Hematopoietic multipotent progenitor cell treated with erythropoietin and hydrocortisone succinate and interleukin-3 and kit ligand, for 4 days (in vitro differentiated cells): ENCODE measurements at places on chromosomes 11 and 22.

- DNase-seq = no peak
These were observed 417.2 kb downstream of the OPCML start for GRCh38 chr11:133115099-133115498.

DNA sequence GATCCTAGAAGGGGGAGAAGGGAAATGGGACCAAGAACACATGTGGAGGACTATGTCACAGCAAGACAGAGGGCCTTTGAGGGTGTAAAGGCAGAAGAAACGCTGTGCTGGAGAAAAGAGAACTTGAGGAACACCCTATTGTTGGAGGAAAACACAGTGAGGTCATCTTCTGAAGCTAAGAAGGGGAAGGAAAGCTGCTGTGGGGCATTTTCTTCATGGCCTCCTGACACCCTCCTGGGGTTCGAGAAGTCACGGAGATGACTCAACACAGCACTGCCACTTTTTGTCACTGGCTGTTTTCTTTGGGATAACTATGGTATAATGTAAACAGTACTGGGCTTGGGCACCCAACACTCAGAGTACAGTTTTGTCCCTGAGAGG, 492.6 kb upstream of the CADM1 start:
- no peak for DNase-seq

GRCh38 chr11:92199991-92200390, 24.6 kb upstream of the FAT3 start:
- DNase-seq = no peak

- no peak for DNase-seq
These were observed 34.1 kb downstream of the CHRDL2 start for GRCh38 chr11:74696939-74697675.

DNA sequence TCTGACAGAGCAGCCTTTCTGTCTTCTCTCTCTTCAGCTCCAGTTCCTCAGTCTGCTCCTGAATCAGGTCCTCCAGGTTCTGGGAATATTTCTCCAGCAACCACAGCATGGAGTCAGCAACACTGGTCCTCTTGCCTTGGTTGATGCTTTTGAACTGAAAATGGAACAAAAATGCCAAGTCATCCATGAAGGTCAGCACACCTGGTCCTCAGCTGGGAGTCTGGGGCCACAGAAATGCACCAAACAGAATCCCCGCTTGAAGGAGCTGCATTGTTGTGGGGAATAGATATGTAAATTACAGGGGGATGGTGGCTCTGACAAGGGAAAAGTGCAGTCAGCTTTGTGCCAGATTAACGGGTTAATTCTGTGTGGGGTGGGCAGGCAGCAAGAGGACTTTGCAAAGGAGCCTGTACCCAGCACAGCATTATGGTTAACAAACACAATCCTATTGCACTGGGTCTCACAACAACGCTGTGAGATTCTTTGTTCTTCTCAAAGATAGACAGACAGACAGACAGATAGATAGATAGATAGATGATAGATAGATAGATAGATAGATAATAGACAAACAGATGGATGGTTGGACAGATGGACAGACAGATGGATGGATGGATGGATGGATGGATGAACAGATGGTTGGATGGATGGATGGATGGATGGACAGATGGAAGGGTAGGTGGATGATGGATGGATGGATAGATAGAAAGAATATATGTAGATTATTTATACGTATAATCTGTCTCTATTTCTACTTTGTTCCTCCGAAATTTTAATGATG, 33.8 kb upstream of the LRRC32 start:
- DNase-seq = no peak

DNA sequence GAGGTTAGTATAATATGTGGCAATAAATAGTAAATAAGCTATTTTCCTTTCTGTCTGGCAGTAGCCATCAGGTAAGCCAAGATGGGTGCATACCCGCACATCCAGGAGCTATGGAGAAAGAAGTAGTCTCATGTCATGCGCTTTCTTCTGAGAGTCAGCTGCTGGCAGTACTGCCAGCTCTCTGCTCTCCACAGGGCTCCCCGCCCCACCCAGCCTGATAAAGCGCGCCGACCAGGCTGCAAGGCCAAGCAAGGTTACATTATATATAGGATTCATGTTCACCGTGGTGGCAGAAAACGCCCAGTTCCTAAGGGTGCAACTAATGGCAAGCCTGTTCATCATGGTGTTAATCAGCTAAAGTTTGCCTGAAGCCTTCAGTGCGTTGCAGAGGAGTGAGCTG, 126.2 kb downstream of the ATG16L2 start:
- DNase-seq = peak; percentile 31

GRCh38 chr11:77090373-77091111, 12.1 kb upstream of the OMP start:
- DNase-seq = no peak

DNA sequence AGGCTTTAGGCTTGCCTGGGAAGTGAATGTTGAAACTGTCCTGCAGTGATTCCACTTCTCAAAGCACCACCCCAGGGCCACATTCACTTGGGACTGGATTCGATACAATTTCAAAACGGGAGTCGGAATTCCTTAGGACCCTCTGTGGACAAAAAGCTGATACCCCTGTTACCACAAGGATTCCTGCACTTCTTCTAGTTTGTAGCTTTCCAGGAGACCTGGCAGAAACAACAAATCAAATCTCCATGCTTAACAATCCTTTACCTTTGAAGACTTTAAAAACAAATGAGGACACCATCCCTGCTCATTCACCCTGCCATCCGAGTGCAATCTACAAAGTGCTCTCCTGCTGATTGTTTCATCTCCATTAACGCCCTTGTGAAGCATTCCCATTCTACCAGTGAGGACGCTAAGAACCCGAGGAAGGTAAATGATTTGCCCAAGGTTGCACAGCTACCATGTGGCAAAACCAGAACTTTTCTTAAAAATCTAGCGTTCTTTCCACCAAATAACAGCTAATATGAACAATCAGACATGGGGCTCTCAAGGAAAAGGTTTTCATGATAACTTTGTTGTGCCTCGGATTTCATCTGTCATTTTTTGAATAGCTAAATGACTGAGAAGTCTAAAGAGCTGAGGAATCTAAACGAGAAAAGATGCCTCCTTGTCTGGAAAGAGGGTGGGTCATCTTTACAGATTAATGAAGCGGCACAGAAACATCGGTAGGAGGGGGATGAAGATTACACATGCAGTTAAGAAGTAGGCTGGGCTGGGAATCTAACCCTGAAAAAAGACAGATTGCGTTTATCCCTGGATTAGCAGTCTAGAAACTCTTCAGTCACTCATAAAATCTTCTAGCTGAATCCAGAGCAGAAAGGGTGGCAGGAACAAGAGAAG, 720 bp upstream of the MPZL2 start:
- DNase-seq = no peak

GRCh38 chr11:48001438-48002021, 21.2 kb downstream of the PTPRJ start:
- DNase-seq = no peak

DNA sequence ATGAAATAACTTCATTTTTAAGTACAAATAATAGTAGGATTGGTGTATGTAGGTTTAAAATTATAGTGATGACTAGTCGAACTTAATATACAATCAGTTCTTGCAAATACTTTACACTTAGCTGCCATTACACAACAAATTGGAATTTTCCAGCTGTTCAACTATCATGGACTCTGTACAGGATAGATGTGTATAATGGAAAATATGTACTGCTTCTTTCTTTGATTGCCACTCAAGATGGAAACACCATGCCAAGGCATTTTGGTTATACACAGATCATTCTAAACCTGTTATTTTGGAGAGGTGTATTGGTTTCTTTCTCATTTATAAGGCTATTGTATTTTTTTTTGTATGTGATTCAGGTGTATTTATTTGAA, 24.4 kb upstream of the CRTAM start:
- DNase-seq = no peak

- no peak for DNase-seq
These were observed 58.8 kb upstream of the TTLL12 start for GRCh38 chr22:43245717-43246116.

DNA sequence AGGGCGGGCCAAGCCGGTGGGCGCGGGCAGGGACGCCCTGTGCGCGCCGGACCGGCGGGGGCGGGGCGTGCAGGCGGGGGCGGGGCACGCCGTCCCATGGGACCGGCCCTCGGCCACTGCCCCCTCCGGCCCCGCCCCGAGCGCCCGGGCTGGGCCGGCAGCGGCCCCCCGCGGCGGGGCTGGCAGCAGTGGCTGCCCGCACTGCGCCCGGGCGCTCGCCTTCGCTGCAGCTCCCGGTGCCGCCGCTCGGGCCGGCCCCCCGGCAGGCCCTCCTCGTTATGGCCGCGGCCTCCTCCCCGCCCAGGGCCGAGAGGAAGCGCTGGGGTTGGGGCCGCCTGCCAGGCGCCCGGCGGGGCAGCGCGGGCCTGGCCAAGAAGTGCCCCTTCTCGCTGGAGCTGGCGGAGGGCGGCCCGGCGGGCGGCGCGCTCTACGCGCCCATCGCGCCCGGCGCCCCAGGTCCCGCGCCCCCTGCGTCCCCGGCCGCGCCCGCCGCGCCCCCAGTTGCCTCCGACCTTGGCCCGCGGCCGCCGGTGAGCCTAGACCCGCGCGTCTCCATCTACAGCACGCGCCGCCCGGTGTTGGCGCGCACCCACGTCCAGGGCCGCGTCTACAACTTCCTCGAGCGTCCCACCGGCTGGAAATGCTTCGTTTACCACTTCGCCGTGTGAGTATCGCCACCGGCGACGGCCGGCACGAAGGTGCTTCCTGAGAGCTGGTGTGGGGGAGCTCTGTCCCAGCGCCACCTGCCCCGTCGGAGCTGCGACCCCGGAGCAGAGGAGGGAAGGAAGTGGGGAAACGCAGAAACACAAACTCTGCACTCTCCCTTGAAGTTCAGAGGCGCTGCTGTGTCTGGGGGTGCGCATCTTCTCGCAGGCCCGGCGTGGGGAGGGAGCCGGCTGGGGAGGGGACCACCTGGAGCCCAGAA, at the start of gene KCNQ1:
Gene KCNQ1 (plus strand): TSS at position 188 of the 925 bp plus-strand sequence. CDS start 91 bp downstream, at position 279.
- DNase-seq = peak; percentile 72
